ENCODE measurements at places on chromosomes 11 and 22. TPM values are rescaled to one million over a fixed set of nuclear protein-coding genes. Genes with fewer than 3 reads are reported as not detected.

PKDREJ gene
- not detected for total RNA-seq

DEPDC7 gene
- total RNA-seq = 0.74 TPM

MMP13 gene
- total RNA-seq = not detected

BLID gene
- total RNA-seq = not detected

SHISAL1 gene
- 6.5 TPM for total RNA-seq

APOL4 gene
- 4.4 TPM for total RNA-seq

GRCh38 chr11:69873166-69874077, 54.2 kb upstream of the FGF3 start:
- no peak for DNase-seq
- H3K4me3 ChIP-seq = no peak overlapping the region
- H3K27ac ChIP-seq = no peak overlapping the region
- no peaks in the 10 kb centered on the region for H3K27me3 ChIP-seq
- no peaks in the 10 kb centered on the region for H3K36me3 ChIP-seq

- no peaks in the 10 kb centered on the region for H3K27me3 ChIP-seq
- H3K4me1 ChIP-seq = no peaks in the 10 kb centered on the region
- DNase-seq = no peak
- H3K36me3 ChIP-seq = no peaks in the 10 kb centered on the region
Measured at GRCh38 chr11:39434466-39434865, 2025.0 kb downstream of the LRRC4C start.

DNA sequence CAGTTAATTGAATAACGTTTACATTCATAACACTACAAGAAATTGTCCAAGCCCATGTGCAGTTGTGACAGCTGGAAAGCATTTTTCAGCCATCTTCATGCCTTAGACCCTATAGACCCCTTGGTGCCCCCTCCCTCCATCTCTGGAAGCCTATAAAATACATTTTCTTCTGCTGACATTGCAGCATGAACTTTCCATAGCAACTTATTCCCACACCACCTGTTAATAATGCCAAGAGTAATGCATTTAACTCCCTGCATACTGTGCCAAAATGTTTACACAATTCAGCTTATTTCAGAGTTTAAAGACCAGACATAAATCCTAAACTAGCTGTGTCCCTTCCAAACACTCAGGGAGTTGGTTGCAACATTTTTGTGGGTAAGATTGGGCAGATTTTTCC, 143.0 kb upstream of the ARHGAP20 start:
- no peaks in the 10 kb centered on the region for H3K36me3 ChIP-seq
- no peak overlapping the region for H3K27ac ChIP-seq
- no peak overlapping the region for H3K4me3 ChIP-seq
- H3K4me1 ChIP-seq = no peaks in the 10 kb centered on the region
- H3K27me3 ChIP-seq = peaks cover 1% of the 10 kb centered on the region

DNA sequence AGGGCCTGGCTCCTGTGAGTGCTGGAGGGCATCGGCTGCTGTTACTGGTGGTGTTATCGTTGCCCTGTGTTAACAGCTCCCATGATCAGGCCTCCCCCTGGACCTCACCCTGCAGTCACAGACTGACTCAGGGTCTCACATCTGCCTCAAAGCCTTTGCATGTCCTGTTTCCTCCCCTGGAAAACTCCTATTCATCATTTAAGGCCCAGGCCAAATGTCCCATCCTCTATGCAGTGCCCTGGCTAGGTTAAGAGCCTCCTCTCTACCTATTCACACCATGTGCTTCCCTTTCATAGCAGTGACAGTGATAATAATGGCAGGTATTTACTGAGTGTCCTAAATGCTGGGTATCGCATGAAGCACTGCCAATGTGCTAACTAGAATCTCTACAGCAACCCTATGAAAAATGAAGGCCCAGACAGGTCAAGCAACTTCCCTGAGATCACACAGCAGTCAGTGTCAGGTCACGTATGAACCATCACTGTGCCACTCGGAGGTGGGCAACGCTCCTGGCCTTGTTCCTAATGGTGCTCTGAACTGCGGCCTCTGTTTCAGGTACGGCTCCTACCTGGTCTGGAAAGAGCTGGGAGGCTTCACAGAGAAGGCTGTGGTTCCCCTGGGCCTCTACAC, 9.3 kb downstream of the TSPO start:
- peaks cover 4% of the 10 kb centered on the region for H3K27me3 ChIP-seq
- H3K36me3 ChIP-seq = no peaks in the 10 kb centered on the region
- no peak overlapping the region for H3K27ac ChIP-seq
- H3K4me3 ChIP-seq = peak overlapping the region; percentile 13

DNA sequence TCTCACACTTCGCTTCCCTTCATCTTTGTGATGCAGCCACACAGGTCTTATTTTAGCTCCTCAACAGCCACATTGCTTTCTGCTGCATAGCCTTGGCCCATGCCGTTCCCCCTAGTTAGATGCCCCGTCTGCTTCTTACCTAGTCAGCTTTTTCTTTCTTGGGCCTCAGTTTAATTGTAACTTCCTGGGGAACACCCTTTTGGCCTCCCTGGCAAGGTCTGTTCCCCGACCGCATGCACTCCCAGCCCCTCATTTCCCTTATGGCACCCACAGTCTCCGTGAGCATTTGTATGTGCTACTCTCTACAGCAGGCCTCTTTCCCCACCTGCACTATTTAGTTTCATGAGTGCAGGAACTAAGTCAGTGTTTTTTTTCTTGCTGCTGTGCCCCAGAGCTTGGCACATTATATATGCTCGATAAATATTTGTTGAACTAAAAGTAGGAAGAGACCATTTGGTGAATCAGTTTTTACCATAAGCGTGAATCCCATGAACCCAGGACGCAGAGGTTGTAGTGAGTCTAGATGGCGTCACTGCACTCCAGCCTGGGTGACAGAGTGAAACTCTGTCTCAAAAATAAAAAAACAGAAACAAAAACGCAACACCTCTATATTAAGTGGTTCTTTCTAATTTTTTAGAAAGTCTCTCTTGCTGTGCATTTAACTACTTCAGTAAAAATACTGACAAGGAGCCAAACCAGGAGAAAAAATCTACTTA, 38.5 kb downstream of the TNRC6B start:
- peaks cover 4% of the 10 kb centered on the region for H3K27me3 ChIP-seq
- peaks cover 13% of the 10 kb centered on the region for H3K36me3 ChIP-seq
- peak overlapping the region; percentile 90 for H3K27ac ChIP-seq
- peak overlapping the region; percentile 2 for H3K4me3 ChIP-seq
- DNase-seq = no peak

GRCh38 chr11:14308114-14308896, 50.7 kb downstream of the RRAS2 start:
- no peak overlapping the region for H3K27ac ChIP-seq
- peaks cover 1% of the 10 kb centered on the region for H3K27me3 ChIP-seq
- no peak for DNase-seq
- H3K4me1 ChIP-seq = peaks cover 24% of the 10 kb centered on the region

DNA sequence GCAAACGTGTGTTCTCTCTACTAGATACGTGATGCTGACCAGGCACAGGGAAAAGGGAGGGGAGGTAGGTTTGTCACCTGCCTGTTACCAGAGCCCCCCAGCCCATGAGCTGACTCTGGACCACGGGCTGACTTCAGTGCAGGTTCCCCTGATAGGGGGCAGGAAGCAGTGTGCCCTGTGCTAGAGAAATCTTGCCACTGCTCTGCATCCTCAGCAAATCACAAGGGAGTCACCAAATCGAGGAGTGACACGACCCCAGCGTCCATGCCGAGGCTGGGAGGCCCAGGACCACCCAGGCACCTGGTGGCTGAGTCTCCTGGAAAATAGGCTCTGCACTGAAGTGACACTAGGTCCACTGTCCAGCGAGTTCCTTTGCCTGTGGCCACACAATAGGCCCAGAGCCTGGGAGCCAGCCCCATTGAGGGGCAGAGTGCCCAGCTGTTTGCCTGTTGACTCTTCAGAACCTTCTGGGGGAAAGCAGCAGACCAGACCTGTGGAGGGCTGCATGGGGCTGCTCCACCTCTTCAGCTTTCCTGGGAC, 99.3 kb downstream of the CTTN start:
- H3K27me3 ChIP-seq = peaks cover 5% of the 10 kb centered on the region
- no peak overlapping the region for H3K27ac ChIP-seq
- DNase-seq = no peak
- H3K36me3 ChIP-seq = no peaks in the 10 kb centered on the region
- no peak overlapping the region for H3K4me3 ChIP-seq

- H3K36me3 ChIP-seq = no peaks in the 10 kb centered on the region
- H3K4me3 ChIP-seq = no peak overlapping the region
- no peaks in the 10 kb centered on the region for H3K27me3 ChIP-seq
- DNase-seq = no peak
- H3K4me1 ChIP-seq = peaks cover 6% of the 10 kb centered on the region
Measured at GRCh38 chr22:29029202-29030000, 32.2 kb downstream of the C22orf31 start.

- no peak overlapping the region for H3K4me3 ChIP-seq
- H3K27ac ChIP-seq = no peak overlapping the region
- H3K4me1 ChIP-seq = no peaks in the 10 kb centered on the region
- H3K27me3 ChIP-seq = no peaks in the 10 kb centered on the region
- DNase-seq = peak; percentile 34
Measured at GRCh38 chr11:62108017-62108750, 15.6 kb upstream of the INCENP start.

- no peak overlapping the region for H3K4me3 ChIP-seq
- no peak overlapping the region for H3K27ac ChIP-seq
- H3K27me3 ChIP-seq = peaks cover 3% of the 10 kb centered on the region
- H3K36me3 ChIP-seq = no peaks in the 10 kb centered on the region
- H3K4me1 ChIP-seq = no peaks in the 10 kb centered on the region
Measured at GRCh38 chr11:112661571-112661970, 299.6 kb upstream of the NCAM1 start.

DNA sequence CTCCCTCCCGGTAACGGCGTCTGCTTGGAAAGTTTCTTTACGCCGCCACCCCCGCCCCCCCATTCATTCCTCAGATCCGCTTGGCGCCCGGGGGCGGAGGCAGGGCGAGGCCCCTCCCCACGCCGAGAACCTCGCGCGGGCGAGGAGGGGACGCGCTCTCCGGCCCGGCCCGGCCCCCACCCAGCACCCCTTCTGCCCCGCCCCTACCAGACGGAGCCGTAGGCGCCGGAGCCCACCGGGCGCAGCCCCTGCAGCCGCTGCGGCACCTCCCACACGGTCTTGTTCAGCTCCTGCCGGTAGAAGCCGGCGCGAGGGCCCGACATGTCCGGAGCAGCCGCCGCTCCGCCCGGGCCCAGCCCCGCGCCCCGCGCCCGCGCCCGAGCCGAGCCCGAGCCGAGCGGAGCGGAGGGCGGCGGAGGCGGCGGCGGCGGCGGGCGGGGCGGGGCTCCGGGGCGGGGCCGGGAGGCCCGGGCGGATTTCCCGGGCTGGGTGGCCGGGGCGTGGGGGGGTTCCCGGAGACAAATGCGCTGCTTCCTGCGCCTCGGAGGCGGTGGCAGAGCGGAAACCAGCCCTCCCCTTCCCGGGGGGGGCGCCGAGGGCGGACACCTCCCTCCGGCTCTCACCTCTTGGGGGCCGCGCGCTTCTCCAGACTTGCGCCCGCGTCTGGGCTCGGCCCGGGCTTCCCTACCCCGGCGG, at the start of gene MAPK11:
Gene MAPK11 (minus strand): TSS at position 411 of the 696 bp plus-strand sequence. CDS start 88 bp downstream, at position 323.
- peaks cover 2% of the 10 kb centered on the region for H3K4me1 ChIP-seq
- H3K27me3 ChIP-seq = peaks cover 6% of the 10 kb centered on the region
- H3K27ac ChIP-seq = peak within 1 kb of the TSS; percentile 64
- peak within 1 kb of the TSS; percentile 83 for H3K4me3 ChIP-seq
- DNase-seq = no peak
- H3K36me3 ChIP-seq = peaks cover 3% of the 10 kb centered on the region

- H3K36me3 ChIP-seq = no peaks in the 10 kb centered on the region
- no peak for DNase-seq
- no peak overlapping the region for H3K4me3 ChIP-seq
- H3K27ac ChIP-seq = no peak overlapping the region
- no peaks in the 10 kb centered on the region for H3K27me3 ChIP-seq
Measured at GRCh38 chr11:35343033-35343598, 76.2 kb downstream of the SLC1A2 start.

DNA sequence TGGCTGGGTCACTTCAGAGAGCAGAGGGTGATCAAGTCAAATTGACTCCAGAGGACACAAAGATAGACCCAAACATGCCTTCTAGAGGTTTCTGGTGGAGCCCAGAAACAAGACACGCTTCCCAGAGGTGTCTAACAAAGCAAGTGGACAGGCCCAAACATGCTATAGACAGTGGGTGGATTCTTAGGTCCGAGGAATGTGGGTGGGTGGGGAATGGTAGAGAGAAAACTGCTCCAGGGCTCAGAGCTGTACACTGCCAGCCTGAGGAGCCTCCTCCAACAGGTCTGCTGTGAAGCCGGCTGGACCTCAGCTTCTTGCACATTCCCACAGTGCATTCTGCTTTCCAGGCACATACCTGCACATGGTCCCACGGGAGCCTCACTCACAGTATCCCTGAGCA, 116.8 kb upstream of the NECTIN1 start:
- H3K27ac ChIP-seq = no peak overlapping the region
- H3K4me1 ChIP-seq = no peaks in the 10 kb centered on the region
- peaks cover 1% of the 10 kb centered on the region for H3K27me3 ChIP-seq
- H3K36me3 ChIP-seq = no peaks in the 10 kb centered on the region

DNA sequence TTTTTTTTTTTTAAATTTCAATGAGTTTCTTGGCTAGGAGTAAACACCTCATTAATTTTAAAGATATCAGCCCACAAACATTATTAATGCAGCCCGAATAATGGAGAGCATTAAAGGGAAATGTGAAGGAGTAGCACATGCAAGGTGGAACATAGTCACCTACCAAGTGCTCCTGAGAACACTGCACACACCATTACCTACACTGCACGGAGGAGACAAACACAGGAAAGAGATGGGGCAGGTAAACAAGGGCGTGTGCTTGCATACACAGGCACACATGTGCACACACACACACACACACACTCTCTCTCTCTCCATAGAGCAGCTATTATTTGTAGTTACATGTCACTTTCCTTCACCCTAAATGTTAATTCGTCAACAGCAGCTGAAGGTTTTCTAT, 30.2 kb downstream of the HTR3B start:
- H3K4me1 ChIP-seq = no peaks in the 10 kb centered on the region
- no peak overlapping the region for H3K4me3 ChIP-seq
- peaks cover 4% of the 10 kb centered on the region for H3K36me3 ChIP-seq
- H3K27ac ChIP-seq = no peak overlapping the region
- DNase-seq = no peak

GRCh38 chr11:77198440-77198849, 70.4 kb downstream of the MYO7A start:
- peak; percentile 44 for DNase-seq
- peaks cover 16% of the 10 kb centered on the region for H3K27me3 ChIP-seq
- H3K27ac ChIP-seq = peak overlapping the region; percentile 25
- peaks cover 7% of the 10 kb centered on the region for H3K4me1 ChIP-seq
- peaks cover 15% of the 10 kb centered on the region for H3K36me3 ChIP-seq
- peak overlapping the region; percentile 39 for H3K4me3 ChIP-seq

DNA sequence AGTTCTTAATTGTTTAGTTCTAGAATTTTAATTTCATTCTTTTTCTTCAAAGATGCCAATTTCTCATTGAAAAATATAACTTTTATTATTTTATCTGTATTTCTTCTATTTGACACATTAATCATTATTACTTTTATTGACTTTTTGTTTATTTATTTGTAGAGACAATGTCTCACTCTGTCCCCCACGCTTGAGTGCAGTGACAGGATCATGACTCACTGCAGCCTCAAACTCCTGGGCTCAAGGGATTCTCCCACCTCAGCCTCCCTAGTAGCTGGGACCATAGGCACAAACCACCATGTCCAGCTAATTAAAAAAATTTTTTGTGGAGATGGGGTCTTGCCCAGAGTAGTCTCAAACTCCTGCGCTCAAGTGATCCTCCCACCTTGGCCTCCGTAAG, 30.3 kb upstream of the FBLN1 start:
- no peak for DNase-seq
- peaks cover 2% of the 10 kb centered on the region for H3K27me3 ChIP-seq
- no peak overlapping the region for H3K27ac ChIP-seq
